NK-92 treated with Interleukin-12 subunit alpha and Interleukin-12 subunit beta, amount 100 ng/mL, for 24 hours (cell line): ENCODE measurements at places on chromosomes 7 and 10.

DNA sequence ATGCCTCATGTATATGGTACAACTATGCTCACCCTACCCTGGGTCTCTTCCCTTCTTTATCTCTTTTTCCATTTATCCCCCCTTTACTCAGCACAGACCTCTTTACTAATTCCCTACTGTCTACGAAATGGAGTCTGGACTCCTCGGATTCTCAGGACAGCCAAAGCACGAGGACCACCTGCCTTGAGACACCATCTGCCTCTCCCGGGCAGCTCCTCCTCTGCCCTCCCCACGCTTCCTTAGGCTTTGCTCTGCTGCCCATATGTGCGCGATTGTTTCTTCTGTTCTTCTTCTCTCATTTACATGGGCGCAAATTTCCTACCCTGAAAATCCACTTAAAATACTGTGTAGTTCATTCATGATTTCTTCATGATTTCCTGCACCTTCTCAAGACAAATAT, 62.7 kb upstream of the STK17A start:
- DNase-seq: no peak

GRCh38 chr7:134729895-134730294, 49.5 kb upstream of the CALD1 start:
- DNase-seq: no peak

GRCh38 chr7:92534572-92534971, 6.0 kb downstream of the RBM48 start:
- DNase-seq: no peak

DNA sequence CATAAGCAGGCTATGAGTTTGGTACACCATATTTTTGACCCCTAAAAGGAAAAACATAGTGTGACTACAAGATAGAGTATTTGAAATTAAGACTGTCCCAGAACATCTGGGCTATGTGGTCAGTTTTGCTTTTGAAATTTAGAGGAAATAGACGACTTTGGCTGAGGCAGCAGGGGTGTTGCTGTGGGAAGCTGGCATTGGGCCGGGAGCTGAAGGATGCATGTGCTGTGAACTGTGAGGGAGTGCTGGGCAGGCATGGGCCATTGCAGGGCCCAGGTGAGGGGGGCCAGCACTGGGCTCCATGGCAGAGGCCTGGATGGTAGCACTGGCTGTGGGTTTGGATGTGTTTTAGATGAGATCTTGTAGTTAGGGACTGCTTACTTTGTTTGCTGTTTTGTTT, 168.3 kb downstream of the BMPER start:
- no peak for DNase-seq

- no peak for DNase-seq
These were observed 51.9 kb downstream of the SEMA3A start for GRCh38 chr7:84142726-84143125.

- no peak for DNase-seq
These were observed 125.7 kb downstream of the PRPF18 start for GRCh38 chr10:13712476-13712836.

GRCh38 chr7:50146692-50147091, 53.6 kb upstream of the ZPBP start:
- no peak for DNase-seq

- DNase-seq: no peak
These were observed 17.5 kb downstream of the ARL3 start for GRCh38 chr10:102696736-102697135.

DNA sequence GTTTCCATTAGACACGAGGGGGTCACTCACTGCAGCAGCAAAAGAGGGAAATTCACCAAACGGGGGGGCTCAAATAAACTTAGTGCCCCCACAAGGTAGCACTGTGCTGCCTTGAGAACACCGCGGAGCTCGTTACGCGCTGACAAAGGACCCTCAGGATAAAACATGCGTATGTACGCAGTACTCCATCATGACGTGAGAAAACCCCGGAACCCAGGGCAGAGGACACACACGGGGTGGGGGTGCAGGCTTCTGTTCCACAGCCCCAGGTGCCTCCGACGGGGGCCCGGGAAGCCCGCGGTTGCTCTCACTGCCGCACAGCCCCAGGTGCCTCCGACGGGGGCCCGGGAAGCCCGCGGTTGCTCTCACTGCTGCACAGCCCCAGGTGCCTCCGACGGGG, 232.4 kb downstream of the ZMYND11 start:
- DNase-seq: no peak

DNA sequence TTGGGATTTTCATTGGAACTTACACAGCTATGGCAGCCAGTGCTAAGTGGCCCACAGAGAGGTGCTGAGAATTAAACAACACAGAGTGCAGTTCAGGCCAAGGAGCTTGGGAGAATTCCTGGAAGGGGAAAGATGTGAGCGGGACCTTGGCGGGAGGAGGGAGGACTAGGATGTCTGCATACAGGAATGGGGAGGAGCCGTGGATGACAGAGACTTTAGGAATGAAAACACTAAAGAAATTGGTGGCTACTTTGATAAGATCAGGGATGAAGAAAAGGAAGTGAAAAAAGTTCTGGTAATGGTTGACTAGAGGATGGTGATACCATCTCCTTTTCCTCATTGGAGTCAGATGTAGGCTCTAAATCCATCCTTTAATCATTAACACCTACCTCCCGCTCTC, 234.2 kb upstream of the FZD8 start:
- no peak for DNase-seq

DNA sequence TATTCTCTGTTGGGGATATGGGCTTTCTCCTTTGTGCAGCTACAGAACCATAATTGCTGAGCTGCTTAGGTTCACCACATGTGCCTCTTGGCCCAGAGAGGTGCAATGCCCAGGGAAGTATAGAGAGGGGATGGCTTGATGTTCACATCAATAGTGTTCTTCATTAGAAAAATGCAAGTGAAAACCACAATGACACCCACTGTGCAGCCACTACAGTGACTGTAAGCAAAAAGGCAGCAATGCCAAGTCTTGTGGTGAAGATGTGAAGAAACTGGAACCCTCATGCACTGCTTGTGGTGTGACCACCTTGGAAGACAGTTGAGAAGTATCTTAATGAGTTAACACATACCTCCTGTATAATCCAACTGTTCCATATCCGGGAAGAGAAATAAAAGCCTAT, 318.9 kb upstream of the ZMIZ1 start:
- no peak for DNase-seq

DNA sequence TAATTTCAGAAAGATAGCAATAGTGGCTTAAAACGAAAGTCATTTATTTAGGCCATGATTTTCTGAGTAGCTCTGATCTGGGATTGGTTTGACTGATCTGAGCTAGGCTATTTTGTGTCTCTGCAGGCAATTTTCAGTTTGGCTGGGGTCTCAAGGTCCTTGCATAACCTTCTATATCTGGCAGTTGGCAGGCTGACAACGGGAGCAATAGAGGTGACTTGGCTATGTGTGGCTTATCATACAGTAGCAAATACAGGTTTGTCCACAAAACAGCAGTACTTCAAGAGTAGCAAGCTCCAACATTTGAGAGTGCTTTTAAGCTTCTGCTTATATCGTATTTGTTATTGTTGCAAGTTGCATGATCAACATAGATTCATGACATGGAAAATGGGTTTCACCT, 1167.3 kb upstream of the CELF2 start:
- DNase-seq: no peak

DNA sequence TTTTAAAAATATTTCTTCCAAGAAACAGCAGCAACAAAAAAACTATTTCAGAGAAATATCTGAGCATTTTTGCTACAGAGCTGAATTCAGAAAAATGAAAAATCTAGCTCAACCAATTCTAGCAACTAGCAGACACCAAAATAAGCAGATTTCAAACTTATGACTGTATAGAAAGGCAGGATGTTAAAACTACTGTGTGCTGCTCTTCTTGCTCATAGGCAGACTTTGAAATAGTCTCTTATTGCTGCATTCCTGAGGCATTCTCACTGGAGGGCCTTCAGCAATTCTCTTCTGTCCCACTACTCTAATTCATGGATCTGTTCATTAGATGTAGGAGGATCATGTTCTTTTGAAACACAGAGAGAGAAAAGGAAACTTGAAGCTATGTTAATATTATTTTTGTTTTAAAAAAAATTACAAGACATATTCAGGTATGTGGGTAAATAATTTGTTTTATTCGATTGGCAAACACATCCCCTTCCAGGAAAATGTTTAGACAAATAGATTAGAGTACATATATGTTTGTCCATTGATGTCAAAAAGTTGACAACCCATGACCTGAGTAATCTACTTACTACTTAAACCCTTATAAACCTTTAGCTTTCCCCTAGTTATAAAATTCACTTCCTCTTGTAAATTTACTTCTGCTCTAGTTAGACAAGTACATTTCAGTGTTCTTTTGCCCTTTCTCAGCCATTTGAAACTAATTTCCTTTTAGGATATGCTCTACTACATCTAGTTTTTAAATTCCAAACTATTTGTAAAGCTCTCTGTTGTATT, 428.2 kb upstream of the POT1 start:
- DNase-seq: no peak

DNA sequence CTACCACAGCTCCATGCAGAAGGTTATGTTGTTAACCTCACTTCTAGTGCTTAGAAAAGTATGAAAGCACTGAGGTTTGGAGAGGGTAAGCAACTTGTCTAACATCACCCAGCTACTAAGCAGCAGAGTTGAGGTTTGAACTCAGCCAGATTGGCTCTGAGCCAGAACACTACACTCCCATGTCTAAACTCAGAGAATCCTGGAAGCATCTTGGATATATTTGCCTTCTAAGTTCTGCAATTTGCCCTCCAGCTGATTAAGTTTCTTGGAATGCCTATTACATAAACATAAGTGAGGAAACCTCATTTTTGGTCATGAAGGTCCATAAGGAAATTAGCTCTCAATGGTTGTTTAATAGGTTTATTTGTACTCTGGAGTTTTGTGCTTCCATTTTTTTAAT, 78.1 kb upstream of the PHYHIPL start:
- DNase-seq: no peak

DNA sequence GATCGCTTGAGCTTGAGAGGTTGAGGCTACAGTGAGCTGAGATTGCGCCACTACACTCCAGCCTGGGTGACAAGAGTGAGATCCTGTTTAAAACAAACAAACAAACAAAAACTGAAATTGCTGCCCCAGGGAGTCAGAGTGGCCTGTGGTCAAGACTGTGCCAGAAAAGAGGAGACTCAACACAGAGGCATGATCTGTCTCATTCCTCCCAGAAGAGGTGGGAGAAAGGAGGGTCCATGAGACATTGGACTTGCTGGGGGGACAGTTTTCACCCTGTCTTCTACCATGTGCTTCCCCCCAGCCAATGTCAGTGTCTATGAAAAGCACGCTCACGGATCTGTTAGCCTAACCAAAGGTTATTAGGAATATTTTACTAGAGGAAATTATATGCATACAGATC, 3.2 kb downstream of the ZNF853 start:
- DNase-seq: no peak

- DNase-seq: no peak
These were observed 588.6 kb upstream of the MKI67 start for GRCh38 chr10:128714644-128715415.

GRCh38 chr10:97534746-97535367, 36.1 kb downstream of the UBTD1 start:
- DNase-seq: no peak

- no peak for DNase-seq
These were observed 181.2 kb upstream of the ANK3 start for GRCh38 chr10:60570896-60571295.

- DNase-seq: no peak
These were observed 322.5 kb upstream of the ZMIZ1 start for GRCh38 chr10:78746155-78746763.

DNA sequence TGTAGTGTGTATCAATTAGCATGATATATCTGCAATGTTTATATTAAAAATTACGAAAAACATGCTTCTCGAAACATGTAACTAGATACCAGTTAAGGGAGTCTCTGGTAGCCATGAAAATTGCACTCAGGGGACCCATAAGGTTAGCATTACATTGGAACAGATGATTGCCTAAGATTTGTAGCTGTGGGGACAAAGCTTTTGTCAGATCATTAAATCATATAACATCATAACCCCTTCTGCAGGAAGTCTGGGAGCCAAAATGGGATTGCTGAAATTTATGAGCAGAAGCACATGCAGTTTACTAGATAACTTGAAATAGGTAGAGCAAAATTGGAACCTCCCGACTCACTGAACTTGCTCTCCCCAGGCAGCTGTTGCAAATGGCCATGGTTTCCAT, 235.0 kb upstream of the IGFBP3 start:
- DNase-seq: no peak

GRCh38 chr7:20307119-20307518, 23.6 kb upstream of the ITGB8 start:
- DNase-seq: no peak

GRCh38 chr10:12162927-12163326, 32.8 kb downstream of the NUDT5 start:
- no peak for DNase-seq

DNA sequence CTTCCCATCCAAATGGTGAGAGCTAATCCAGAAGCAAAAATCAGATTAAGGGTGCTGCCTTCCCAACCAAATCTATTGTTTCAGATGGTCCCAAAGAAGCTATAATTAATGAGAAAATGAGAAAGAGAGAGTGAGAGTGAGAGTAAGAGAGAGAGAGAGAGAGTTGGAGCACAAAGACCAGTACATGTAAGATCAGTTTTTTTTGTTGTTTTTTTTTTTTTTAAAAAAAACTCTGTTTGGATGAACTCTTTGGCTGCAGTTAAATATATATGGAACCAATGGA, 305.6 kb downstream of the PTEN start:
- no peak for DNase-seq

DNA sequence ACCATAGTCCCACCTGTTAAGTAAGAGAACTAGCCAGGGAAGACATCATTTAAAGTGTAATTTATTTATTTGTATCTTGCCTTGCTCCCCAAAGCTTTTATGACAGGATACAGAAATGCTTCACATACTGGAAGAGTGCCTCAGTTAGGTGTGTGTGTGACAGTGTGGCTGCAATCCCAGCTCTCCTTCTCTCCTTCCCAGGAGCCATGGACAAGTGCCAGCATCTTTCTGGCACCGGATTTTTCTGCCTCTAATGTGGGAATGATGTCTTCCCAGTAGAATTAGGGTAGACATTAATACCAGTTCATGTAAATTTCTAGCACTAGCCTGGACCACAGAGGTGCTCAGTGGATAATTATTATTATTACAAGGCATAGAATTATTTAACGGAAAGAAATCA, 30.3 kb upstream of the ATXN7L1 start:
- no peak for DNase-seq

DNA sequence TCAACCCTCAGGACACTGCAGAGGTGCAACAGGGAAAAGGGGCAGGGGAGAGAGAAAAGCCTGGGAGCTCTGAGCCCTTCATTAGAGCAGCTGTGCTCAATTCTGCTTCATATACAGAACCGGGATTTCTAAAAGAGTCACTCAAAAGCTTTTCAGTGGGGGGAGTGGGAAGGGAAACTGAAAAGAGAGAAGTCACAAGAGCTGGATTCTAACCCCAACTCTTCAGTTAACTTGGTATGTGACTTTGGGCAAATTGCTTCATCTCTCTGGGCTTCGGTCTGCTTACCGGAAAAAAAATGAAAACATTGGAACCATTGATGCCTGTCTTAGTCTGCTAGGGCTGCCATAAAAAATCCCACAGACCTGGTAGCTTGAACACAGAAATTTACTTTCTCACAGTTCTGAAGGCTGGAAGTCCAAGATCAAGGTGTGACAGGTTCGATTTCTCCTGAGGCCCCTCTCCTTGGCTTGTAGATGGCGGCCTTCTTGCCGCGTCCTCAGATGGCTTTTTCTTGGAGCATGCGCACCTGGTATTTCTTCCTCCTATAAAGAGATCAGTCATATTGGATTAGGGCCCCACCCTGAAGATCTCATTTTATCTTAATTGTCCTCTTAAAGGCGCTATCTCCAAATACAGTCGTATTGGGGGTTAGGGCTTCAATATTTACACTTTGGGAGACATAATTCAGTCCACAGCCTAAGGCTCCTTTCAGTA, 118.3 kb upstream of the KMT2E start:
- no peak for DNase-seq
